ENCODE measurements at places on chromosomes 3 and 15. TPM values are rescaled to one million over a fixed set of nuclear protein-coding genes. Genes with fewer than 3 reads are reported as not detected.

The SETMAR gene
- total RNA-seq: 17.2 TPM

The TMEM207 gene
- total RNA-seq: not detected

The LMAN1L gene
- 4.9 TPM for total RNA-seq

DNA sequence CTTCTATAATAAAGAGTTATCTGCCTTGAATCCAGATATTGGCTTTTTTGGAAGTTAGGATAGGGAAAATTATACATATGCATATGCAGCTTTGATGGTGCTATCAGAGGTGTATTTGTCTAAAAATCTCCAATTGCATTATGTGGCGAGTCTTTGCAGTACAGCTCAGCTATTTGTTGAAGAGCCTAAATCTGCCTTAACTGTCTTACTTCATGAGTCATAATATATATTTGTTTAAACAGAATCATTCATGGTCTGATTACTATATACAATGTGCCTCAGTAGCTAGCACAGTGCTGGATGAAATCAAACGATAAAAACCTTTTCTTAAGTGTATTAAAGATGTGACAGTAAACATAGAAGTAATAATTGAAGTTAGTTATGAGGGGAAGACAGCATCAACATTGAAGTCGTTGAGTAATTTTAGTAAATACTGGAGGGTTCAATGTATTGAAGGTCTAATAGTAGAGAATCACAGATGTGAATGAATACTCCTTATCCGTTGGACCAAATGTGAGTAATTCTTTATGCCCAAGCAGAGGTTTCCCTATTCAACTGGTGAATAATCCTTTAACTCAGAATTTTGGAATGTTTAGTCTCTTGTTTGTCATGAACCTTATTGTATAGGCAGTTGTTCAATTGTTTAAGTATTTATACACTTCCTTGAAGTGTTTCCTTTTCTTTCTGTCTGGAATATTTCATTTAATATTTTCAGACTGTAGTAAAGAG is 74.8 kb upstream of the NAALADL2 start:
- DNase-seq: no peak
- no peaks in the 10 kb centered on the region for H3K27me3 ChIP-seq
- H3K27ac ChIP-seq: no peak overlapping the region
- H3K4me3 ChIP-seq: no peak overlapping the region
- H3K36me3 ChIP-seq: no peaks in the 10 kb centered on the region
- no peaks in the 10 kb centered on the region for H3K4me1 ChIP-seq

DNA sequence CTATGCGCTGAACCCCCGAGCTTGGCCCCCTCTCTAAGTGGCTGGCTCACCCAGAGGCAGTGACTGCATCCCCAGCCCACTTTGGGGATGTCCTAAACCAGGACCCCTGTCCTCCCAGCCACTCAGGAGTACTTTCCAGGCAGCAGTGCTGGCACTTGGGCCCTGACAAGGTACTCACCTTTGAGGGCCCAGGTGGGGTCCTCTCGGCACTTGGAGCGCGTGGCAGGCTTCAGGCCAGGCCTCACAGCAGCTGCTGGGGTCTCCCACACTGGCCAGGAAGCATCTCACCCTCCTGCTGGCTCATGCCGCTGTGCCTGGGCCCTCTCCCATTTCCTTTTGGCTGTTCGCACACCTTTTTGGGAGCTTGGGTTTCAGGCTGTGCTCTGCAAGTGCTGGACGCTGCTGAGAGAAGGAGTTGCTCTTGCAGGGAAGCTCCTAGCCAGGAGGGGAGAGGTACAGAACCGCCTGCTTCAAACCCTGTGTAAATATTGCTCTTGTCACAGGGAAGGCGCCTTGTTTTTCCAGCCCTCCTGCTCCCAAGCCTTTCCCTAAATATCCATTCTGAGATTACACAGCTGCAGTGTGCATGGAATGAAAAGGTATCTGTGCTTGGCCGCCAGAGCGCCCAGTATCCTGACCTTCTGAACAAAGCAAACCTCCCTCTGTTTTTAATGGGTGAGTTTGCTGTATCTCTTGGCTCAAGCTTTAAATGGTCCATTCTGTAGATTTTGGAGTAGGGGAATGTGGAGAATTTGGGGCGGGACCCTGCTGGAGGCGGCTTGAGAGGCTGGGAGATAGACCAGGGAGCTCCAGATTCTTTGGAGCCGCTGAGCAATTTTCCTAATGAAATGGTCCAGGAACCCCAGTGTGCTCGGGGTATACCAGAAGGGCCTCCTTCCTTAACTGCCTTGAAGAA is 45.6 kb downstream of the DNASE1L3 start:
- H3K36me3 ChIP-seq: no peaks in the 10 kb centered on the region
- H3K4me3 ChIP-seq: no peak overlapping the region
- H3K27ac ChIP-seq: no peak overlapping the region
- H3K4me1 ChIP-seq: peaks cover 6% of the 10 kb centered on the region

DNA sequence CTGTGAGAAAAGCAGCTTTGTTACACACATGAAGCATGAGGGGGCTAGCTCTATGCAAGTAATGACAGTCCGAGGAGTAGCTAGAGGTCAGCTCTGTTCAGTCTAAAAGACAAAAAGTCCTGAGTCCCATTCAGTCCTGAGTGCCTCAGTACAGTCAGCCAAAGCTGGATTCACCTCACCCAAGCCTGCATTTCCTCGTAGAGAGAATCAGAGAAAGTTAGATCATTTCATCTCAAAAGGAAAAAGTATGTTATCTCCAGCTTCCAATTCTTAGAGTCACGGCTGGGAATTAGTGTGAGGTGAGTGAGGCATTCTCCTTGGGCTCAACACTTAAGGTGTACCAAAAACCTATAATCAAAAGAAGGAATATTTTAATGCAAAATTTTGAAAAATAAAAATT is 5.9 kb upstream of the ACP3 start:
- no peaks in the 10 kb centered on the region for H3K36me3 ChIP-seq
- no peak for DNase-seq
- no peak overlapping the region for H3K27ac ChIP-seq

- H3K27me3 ChIP-seq: peaks cover 22% of the 10 kb centered on the region
- DNase-seq: no peak
- no peak overlapping the region for H3K4me3 ChIP-seq
- no peaks in the 10 kb centered on the region for H3K4me1 ChIP-seq
- H3K36me3 ChIP-seq: no peaks in the 10 kb centered on the region
These were observed 20.4 kb upstream of the LAMP3 start for GRCh38 chr3:183182732-183183610.

- H3K4me3 ChIP-seq: no peak overlapping the region
- no peaks in the 10 kb centered on the region for H3K4me1 ChIP-seq
- no peaks in the 10 kb centered on the region for H3K36me3 ChIP-seq
- H3K27ac ChIP-seq: no peak overlapping the region
- DNase-seq: no peak
These were observed 307.0 kb upstream of the THBS1 start for GRCh38 chr15:39273717-39274411.
